ENCODE measurements at places on chromosomes 6 and 20.

DNA sequence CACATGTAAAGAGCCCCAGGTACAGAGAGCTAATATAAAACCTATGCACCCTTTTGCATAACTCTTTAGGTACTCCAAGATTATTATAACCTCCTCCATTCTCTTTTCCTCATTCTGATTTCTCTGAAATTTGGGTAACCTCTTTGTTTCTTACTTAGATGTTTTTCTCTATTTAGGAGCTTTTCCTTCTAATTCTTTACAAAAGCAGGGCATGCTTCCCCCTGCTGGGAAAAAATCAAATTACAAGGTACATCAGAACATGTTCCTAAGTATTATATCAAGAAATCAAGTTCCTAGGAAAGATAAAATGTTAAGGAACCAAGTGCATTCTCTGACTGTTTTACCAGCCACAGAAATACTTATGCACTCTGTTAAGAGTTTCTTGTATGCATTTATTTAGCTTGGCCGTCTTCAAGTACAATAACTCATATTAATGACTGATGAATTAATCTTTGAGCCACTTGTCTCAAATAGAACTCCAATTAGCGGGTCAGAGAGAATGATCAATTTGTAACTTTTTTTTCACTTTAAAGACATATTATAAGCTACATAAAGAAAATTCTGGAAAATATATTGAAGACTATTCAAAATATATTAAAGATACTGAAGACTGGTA lies 2.1 kb downstream of the KHDRBS2 start:
- no peak for DNase-seq

DNA sequence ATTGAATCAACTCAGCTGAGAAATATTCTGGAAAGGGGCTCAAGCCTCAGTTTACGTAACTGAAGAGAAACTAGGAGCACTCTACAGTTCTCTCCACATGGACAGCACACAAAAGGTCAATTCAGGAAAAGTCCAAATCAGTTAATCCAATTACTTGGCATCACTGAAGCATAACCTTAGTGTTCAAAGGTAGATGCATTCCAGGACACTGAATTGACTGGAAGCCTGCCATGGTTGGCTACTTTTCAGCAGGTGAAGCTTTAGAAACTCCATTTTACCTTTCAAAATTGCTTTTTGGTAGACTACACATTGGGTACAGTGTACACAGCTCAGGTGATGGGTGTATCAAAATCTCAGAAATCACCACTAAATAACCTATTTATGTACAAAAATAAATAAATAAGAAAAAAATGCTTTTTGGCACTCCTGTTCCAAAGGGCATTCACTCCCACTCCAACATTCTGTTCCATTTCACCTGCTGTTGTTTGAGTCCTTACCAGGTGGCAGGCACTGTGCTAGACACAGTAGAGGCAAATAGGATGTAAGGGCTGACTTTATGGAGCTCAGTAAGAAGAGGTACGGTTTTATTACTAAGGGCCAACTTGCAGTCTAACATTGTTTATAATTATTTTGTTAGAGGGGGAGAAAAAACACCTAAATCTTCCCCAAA lies 153.4 kb downstream of the FAXC start:
- no peak for DNase-seq

DNA sequence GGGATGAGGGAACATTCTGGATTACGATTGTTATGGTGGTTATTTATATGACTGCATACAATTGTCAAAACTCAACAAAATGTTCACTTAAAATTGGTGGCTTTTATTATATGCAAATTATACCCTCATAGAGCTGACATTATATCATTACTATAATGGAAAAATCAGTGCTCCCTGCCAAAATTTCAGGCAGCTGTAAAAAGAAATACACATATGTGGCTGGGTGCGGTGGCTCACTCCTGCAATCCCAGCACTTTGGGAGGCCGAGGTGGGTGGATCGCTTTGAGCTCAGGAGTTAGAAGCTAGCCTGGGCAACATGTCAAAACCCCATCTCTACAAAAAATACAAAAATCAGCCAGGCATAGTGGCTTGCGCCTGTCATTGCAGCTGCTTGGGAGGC lies 75.8 kb upstream of the SULF2 start:
- no peak for DNase-seq

GRCh38 chr6:168232062-168232461 lies 87.5 kb downstream of the DACT2 start:
- DNase-seq, result no peak

- no peak for DNase-seq
These were observed 488.3 kb downstream of the CDKAL1 start for GRCh38 chr6:21022343-21023107.

DNA sequence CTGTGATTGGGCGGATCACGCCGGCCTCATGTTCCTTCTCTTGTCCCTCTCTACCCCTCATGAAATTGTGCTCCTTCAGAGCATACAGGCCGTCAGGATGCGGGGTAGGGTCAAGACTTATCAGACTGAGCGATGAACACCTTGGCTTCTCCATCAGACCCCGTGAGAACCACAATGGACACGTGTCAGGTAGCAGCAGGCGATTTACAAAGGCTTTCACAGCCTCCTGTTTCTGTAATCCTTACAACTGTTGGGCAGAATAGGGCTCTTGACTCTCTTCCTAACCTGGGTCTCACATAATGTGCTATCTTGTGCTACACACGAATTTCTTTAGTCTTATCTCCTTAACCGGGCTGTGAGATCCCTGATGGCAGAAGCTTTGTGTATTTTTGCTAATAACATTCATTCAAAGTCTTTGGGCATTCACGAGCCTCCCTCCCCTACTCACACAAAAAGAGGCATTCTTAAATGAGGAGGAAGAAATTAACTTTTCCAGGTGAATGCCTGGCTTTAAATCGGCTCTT lies 122.9 kb upstream of the SLC22A23 start:
- DNase-seq, result no peak
